ENCODE measurements at places on chromosomes 16 and 17. TPM values are rescaled to one million over a fixed set of nuclear protein-coding genes. Genes with fewer than 3 reads are reported as not detected.

DHRS7C gene
- total RNA-seq, result not detected

DNA sequence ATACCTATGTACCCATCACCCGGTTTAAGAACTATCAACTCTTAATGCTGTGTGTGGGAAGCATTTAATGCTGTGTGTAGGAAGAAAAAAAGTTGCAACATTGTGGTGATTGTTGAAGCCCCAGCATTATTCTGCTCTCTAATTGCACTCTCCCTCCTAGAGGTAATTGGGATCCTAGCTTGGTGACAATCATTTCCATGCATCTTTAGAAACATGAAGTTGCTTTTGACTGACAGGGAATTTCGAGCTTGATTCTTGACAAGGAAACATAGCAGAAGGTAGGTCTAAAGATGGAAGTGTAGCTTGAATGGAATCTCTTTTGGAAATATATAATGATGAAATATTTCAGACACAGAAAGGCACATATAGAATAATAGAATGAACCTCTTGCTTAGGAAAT is 27.3 kb downstream of the HEXIM2 start:
- DNase-seq, result no peak

G6PC1 gene
- total RNA-seq, result not detected

ENPP7 gene
- 0.26 TPM for total RNA-seq

SLC16A13 gene
- 2.9 TPM for total RNA-seq

GRCh38 chr16:84220851-84221250 is 19.0 kb downstream of the KCNG4 start:
- DNase-seq, result no peak

- DNase-seq, result no peak
Measured at GRCh38 chr17:80559825-80560251, 15.2 kb downstream of the RPTOR start.

- DNase-seq, result no peak
Measured at GRCh38 chr17:51029568-51030463, 90.9 kb downstream of the SPAG9 start.

GRCh38 chr16:48347191-48347865 is 37.9 kb downstream of the SIAH1 start:
- no peak for DNase-seq

DNA sequence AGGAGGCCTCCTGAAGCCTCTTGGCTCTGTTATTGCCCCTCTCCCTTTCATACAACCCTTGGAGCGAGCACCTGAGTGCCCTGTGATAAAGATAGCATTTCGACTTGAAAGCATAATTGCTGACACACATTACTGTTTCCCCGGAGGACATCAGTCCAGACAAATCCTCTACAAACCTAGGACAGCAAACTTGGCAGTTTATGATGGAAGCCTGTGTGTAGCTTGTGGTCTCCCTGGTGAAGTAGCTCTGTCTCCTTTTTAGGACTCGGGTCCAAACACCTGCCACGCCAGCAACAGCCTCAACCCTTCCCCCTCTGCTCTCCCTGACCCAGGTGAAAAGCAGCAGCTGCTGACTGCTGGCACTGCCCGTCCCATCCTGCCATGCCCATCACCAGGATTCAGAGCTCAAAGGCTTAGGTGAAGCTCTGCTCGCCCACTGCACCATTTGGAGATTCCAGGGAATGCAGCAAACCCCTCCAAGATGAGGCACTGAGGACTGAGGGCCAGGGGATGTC is 55.9 kb downstream of the IRX6 start:
- no peak for DNase-seq

DNA sequence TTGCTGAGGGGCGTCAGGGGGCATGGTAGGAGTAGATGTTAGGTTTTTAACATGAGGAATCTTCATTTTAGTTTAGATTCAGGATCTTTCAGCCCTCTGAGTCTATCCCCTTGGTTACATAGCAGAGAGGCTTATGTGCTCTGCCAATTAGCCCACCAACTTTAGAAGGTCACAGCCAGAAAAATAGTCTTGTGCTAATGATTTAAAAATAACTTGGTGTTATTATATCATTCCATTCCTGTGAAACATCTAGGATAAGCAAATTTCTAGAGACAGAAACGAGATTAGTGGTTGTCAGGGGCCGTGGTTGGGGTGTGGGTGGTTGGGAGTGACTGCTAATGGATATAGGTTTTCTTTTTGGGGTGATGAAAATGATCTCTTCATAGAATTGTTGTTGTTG is 183.7 kb downstream of the SNX29 start:
- DNase-seq, result no peak

NTN3 gene
- total RNA-seq, result not detected

- no peak for DNase-seq
Measured at GRCh38 chr16:54171626-54172537, 114.7 kb downstream of the IRX3 start.

DNA sequence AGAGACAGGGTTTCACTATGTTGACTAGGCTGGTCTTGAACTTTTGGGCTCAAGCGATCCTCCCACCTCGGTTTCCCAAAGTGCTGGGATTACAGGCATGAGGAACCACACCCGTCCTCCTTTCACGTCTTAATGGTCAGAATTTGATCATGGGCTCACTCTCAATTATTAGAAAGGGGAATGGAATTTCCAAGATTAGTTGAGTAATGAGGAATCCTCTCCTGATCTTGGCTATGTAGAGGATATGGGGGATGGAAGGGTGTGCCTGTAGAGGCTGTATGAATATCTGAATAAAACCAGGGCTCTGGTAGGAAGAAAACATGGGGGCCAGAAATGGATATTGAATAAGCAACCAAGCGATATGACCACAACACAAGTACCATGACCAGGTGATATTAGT is 25.9 kb upstream of the SMURF2 start:
- no peak for DNase-seq

DNA sequence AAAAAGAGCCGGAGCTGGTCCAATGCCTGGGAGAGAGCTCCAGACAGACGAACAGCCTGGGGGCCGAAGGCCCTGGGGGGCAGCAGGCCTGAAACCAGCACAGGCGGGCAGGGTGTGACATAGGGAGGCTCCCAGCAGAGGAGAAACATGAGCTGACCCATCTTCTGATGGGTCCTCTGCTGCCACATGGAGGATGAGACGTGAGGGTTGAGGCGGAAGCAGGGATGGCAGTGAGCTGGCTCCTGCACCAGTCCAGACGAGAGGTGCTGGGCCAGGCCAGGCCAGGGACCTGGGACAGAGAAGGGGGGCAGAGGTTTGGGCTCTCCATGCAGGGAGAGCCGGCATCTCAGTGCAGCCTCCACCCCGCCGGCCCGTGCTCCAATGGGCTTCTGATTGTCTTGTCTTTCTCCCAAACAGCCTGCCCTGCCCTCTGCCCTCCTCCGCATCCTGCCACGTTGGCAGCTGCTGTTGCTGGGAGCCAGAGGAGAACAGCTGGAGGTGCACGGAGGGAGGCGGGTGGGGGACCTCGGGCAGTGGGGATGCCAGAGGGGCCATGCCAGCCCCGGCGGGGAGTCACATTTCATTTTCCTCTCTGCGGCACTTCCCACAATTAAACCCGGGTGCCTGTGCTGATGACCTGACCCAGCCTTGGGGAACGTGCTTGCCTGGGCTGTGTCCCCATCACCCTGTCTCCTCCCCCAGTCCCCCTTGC is 139.1 kb upstream of the GSE1 start:
- DNase-seq, result no peak

DNA sequence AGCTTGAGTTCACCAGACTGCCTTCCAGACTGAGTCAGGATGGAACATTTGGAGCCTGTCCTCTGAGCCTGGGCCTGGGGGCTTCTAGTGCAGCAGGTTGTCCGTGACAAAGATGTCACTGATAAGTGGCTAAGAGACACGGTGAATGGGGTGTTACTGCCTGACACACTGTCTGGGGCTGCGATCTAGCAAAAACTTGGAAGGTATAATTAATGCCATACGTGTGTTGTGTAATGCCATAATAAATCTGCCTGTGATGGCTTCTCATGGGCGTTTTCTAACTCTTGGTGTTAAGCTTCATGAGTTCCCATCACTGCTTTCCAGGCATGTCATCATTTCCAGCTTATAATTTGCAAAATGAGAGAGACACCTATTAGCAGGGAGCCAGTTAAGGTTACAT is 215.4 kb downstream of the UTP18 start:
- DNase-seq, result no peak

TSPOAP1 gene
- 1.3 TPM for total RNA-seq

GRCh38 chr16:22358000-22358399 is 16.4 kb downstream of the CDR2 start:
- DNase-seq, result no peak

All from mesenteric fat pad (tissue), 1 donor.